ENCODE measurements at places on chromosomes 3 and 15.

- no peak for DNase-seq
These were observed 455.6 kb upstream of the PROK2 start for GRCh38 chr3:72240531-72240930.

GRCh38 chr15:67771189-67771800 is 54.0 kb upstream of the SKOR1 start:
- DNase-seq: no peak

GRCh38 chr3:42191443-42191747 is 74.6 kb downstream of the CCK start:
- no peak for DNase-seq

DNA sequence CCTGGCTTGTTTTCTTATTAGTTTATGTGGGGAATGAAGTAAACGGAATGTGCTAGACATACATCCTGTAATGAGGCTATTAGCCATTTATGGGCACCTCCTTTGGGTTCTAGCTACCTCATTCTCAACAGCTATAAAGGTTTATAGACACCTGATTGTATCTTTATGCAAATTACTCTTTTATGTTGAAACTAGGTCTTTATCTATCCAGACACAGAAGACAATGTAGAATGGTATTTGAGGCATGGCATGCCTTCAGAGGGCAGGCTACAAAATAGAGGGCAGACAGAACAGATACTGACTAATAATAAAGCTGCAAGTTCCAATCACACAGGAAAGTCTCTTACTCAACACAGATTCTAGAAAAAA is 27.1 kb downstream of the TBC1D2B start:
- DNase-seq: no peak

GRCh38 chr15:79206940-79207339 is 75.6 kb upstream of the ANKRD34C start:
- no peak for DNase-seq

DNA sequence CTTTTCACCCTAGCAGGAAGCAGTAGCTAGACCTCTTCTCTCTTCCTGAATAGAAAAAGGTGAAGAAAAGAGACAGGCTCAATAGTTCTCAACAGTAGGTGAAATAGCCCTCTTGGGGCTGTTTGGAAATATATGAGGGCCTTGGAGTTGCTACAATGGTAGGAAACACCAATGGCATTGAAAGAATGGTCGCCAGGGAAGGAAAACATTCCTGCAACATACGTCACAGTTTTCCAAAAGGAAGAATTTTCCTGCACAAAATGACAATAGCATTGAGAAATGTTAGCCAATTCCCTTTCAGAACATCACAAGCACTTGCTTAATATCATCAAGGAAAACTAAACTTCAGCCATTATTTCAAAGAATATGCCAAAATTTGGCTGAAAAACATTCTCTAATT is 484.5 kb downstream of the IGSF11 start:
- no peak for DNase-seq

Measured in activated CD4-positive, alpha-beta T cell treated with anti-CD3 and anti-CD28 coated beads, Interleukin-2, amount 50 U/mL, for 4 hours (primary cell).